Stimulated activated CD4-positive, alpha-beta T cell treated with anti-CD3 and anti-CD28 coated beads, Interleukin-2, amount 100 ng/mL, for 24 hours (primary cell): ENCODE measurements at places on chromosomes 11 and 22.

DNA sequence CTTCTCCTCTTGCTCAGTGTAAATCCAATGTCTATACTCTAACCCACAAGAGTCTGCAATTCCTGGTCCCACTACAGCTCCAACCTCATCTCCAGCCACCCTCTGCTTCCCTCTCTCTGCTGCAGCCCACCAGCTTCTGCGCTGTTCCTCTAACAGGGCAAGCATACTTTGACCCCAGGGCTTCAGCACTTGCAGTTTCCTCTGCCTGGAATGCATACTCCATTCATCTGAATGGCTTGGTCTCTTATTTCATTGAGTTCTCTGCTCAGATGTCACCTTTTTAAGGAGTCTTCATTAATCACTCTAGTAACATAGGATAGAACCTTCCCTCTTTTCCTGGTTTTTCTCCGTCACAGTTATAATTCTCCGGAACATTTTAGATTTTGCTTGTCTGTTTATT, 141.6 kb downstream of the BUD13 start:
- no peak for DNase-seq

DNA sequence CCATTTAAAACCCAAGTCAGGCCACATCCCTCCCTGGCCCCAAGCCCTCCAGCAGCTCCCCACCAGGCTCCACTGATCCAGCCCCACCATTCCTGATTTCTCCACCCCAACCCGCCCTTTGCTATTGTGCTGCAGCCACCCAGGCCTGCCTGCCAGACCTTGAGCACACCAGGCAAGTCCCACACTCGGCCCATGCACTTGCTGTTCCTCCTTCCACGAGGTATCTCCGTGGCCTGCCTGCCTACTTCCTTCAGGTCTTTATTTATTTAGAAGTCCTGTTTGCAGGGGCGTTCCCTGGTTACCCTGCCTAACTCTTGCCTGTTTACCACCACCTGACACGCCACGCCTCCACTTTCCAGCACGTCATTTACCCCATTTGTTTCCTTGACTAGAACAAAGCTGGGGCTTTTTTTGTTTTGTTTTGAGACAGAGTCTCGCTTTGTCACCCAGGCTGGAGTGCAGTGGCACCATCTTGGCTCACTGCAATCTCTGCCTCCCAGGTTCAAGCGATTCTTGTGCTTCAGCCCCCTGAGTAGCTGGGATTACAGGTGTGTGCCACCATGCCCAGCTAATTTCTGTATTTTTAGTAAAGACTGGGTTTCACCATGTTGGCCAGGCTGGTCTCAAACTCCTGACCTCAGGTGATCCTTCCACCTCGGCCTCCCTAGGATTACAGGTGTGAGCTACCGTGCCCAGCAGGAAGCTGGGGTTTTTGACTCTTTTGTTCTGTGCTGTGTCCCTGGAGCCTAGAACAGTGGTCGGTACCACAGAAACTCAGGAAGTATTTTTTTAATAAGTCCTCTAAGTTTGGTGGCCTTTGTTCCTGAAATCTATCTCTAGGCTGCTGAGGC, 6.7 kb downstream of the CENPM start:
- DNase-seq = peak; percentile 96

- peak; percentile 74 for DNase-seq
Observed at GRCh38 chr22:21045585-21046294, at the start of gene LRRC74B. Gene LRRC74B (plus strand): TSS chr22:21045946. CDS start chr22:21045987, 41 bp downstream.

GRCh38 chr11:120912504-120912903, 111.4 kb upstream of the TBCEL start:
- no peak for DNase-seq

DNA sequence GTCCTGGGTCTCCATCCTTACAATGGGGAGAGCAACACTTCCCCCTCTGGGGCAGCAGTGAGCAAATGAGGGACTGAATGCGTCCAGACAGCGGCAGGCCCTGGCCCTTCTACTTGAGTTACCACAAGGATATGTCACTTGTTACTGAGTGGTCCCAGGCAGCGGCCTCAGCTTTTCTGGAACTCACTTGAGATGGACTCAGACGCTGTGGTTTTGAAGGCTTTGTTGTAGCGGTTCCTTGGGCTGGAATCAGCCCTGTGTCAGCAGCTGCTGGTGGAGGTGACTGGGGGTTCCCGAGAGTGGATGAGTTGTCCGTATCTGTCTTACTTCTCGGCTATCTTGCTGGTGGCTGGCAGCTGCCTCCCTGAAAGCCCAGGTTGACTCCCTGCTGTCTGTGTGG, 77.0 kb downstream of the MICAL2 start:
- peak; percentile 58 for DNase-seq

- no peak for DNase-seq
Observed at GRCh38 chr11:103806130-103806895, 230.1 kb upstream of the DDI1 start.
